Esophagus muscularis mucosa (tissue), 4 donors: ENCODE measurements at places on chromosomes 11 and 22. TPM values are rescaled to one million over a fixed set of nuclear protein-coding genes. Genes with fewer than 3 reads are reported as not detected.

Gene YPEL1
- total RNA-seq, result 30.7 TPM

Gene BIK
- not detected for total RNA-seq

Gene UBQLN3
- 0.13 TPM for total RNA-seq

Gene RNF215
- total RNA-seq, result 17.0 TPM

Gene KLHL35
- not detected for total RNA-seq

Gene C22orf42
- total RNA-seq, result not detected

Gene CEP126
- total RNA-seq, result 6.6 TPM

Gene ANKRD42
- total RNA-seq, result 13.0 TPM

Gene FOLR3
- total RNA-seq, result not detected

Gene POU2AF2
- not detected for total RNA-seq

GRCh38 chr11:10906521-10906920 lies 48.7 kb upstream of the ZBED5 start:
- DNase-seq, result no peak
- no peak overlapping the region for H3K27ac ChIP-seq
- no peak overlapping the region for H3K4me3 ChIP-seq
- peaks cover 16% of the 10 kb centered on the region for H3K4me1 ChIP-seq
- no peaks in the 10 kb centered on the region for H3K27me3 ChIP-seq

- no peaks in the 10 kb centered on the region for H3K4me1 ChIP-seq
- no peak overlapping the region for H3K4me3 ChIP-seq
- no peak overlapping the region for H3K27ac ChIP-seq
- no peaks in the 10 kb centered on the region for H3K36me3 ChIP-seq
- H3K27me3 ChIP-seq, result no peaks in the 10 kb centered on the region
Measured at GRCh38 chr22:49503321-49503720, 324.4 kb downstream of the BRD1 start.

DNA sequence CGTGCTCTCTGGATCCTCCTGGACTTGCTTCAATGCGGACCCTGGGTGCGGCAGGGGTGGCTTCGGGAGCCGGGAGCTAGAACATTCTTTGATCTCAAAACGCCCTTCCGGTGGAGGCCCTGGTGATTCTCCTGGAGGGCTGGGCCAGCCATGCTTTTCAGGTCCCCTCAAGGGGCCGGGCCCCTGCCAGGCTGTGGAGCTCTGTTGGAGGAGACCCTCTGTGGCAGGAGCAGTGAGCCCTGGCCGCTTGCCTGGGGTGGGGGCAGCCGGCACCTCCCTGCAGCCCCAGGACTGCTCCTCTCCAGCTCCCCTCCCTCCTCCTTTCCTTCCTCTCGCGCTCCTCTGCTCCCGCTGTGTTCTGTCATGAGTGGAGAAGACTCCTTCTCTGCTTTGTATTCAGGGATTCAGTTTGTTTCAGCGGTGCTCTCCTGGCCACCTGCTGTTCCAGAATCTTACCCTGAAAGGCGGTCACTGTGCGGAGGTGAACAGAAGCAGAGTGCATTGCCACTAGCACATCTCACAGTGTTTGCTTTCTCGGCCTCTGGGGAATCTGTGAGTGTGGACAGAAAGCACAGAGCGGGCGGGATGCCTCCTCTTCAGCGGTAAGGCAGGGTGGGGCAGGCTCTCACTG lies 289.1 kb downstream of the TBC1D22A start:
- no peak overlapping the region for H3K27ac ChIP-seq
- no peaks in the 10 kb centered on the region for H3K36me3 ChIP-seq
- no peak overlapping the region for H3K4me3 ChIP-seq
- no peaks in the 10 kb centered on the region for H3K4me1 ChIP-seq
- no peak for DNase-seq

DNA sequence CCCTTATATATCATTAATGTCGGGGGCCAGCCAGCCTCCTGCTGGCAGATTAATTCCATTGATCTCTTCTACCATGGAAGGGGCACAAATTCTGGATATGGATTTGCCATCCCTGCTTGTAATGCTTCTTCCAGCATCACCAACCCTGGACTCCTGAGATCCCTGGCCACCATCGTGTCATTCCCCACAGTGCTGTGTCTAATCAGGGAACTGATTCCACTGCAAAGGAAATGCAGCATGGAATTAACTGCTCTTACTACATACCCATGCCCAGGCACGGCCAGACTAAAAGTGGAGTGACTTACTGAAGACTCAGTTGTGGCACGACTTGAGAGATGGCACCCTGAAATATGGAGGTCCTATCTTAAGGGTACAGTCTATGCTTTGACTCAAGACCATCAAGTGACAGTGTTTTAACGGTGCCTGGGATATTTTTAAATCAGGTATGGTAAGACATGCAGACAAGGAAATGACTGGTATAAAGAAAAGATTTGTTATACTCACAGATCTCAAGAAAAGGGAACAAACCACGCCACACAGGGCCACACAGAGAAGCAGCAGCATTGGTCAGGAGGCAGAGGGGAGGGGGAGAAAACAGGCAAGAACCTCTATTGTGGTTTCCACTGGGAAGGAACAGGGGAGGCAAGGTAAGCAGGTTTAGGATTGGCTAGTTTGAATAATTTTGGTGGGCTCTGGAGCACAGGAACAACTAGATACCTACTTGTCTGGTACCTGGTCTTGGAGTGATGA lies 65.1 kb downstream of the IGLL5 start:
- peaks cover 9% of the 10 kb centered on the region for H3K27me3 ChIP-seq
- H3K27ac ChIP-seq, result no peak overlapping the region
- no peaks in the 10 kb centered on the region for H3K36me3 ChIP-seq
- H3K4me1 ChIP-seq, result no peaks in the 10 kb centered on the region

- H3K36me3 ChIP-seq, result peaks cover 76% of the 10 kb centered on the region
- no peaks in the 10 kb centered on the region for H3K27me3 ChIP-seq
- H3K27ac ChIP-seq, result no peak overlapping the region
- H3K4me3 ChIP-seq, result no peak overlapping the region
- peaks cover 9% of the 10 kb centered on the region for H3K4me1 ChIP-seq
Measured at GRCh38 chr22:24068717-24069297, 57.7 kb downstream of the CABIN1 start.

GRCh38 chr11:70146299-70146698 lies 56.8 kb upstream of the FADD start:
- no peak for DNase-seq
- peaks cover 67% of the 10 kb centered on the region for H3K27me3 ChIP-seq
- no peak overlapping the region for H3K4me3 ChIP-seq
- H3K27ac ChIP-seq, result no peak overlapping the region
- no peaks in the 10 kb centered on the region for H3K36me3 ChIP-seq

DNA sequence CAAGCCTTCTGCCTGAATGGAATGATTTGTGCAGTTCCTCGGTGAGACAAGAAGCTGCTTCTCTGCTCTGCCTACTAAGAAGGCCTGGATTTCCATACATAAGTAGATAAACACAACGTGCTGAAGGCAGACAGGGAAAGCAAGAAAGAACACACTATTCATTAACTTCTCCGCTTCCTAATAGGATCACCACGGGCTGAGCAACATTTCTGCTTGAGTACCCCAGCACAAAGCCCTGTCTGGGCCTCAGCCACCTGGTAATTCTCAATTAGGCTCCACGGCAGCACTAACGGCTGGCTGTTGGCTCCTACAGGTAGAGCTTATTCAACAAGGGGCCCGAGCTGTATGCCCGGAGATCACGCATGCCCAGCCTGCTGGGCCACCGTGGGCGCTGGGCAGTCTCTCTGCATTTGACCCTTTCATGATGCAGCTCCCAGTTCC lies 1156.6 kb downstream of the TBC1D22A start:
- H3K27ac ChIP-seq, result no peak overlapping the region
- no peaks in the 10 kb centered on the region for H3K4me1 ChIP-seq
- no peaks in the 10 kb centered on the region for H3K27me3 ChIP-seq
- no peaks in the 10 kb centered on the region for H3K36me3 ChIP-seq

DNA sequence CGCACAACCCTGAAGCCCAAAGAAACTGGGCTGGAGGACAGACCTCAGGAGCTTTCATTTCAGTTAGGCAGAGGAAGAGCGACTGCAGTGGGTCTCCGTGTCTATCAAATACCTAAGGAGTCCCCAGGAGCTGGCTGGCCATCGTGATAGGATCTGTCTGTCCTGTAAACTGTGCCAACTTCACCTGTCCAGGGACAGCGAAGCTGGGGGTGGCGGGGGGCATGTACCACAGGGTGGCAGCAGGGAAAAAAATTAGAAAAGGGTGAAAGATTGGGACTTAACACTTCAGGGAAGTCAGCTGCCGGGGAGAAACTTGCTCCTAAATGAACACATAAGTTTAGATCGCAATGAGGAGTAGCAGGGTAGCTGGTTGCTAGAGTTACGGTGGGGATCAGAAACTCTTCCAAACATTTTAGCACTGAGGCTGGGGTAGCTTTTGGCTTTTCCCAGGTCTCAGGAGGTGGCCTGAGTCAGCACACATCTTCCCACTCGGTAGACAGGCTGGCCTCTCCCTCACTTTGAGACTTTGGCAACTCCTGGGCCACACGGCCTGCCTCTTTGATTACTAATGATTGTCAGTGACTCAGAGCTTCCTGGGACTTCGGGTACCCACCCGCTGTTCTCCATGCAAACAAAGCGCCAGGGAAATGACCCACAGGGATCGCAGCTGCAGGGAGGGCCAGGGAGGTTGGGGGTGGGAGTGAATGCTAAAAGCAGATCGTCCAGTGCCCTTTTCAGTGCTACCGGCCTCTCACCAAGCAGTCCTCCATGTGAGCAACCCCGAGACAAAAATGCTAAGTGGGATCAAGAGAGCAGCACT lies 2.9 kb upstream of the MTFP1 start:
- peak; percentile 94 for DNase-seq
- H3K36me3 ChIP-seq, result peaks cover 12% of the 10 kb centered on the region
- peak overlapping the region; percentile 96 for H3K27ac ChIP-seq
- H3K4me3 ChIP-seq, result peak overlapping the region; percentile 66
- peaks cover 62% of the 10 kb centered on the region for H3K4me1 ChIP-seq
- H3K27me3 ChIP-seq, result no peaks in the 10 kb centered on the region

DNA sequence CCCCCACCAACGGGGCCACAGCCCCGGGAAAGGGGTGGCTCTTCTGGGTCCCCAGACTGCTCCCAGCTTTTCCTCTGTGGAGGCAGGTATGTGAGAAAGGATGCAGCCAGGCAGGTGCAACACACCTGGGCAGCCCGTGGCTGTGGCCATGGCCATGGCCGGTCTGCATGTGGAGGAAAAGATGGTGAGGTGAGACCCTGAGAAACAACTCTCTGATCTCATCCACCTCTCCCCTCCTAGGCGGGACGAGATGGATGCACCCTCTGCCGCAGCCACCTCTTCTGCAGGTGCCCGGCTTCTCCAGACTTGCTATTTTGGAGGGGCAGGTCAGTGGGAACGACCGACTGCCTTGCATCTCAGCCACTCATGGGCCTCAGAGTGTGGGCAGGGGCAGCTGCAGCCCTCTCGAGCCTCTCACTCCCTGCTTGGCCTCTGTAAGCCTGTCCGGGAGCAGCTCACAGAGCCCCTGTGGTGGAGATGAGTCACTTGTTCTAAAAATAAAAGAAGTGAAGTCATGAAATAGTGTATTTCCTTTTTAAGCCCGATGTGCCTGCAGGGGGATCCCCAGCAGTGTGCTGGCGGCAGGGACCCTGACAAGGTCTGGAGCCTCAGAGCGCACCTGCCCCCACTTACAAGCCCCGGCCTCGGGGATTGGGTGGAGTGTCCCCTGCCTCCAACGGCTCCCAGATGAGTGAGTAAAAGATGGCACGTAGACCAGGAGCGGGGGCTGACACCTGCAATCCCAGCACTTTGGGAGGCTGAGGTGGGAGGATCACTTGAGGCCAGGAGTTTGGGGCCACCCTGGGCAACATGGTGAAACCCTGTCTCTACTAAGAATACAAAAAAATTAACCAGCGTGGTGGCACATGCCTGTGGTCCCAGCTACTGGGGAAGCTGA lies 10.7 kb downstream of the SMIM38 start:
- H3K27me3 ChIP-seq, result no peaks in the 10 kb centered on the region
- no peak for DNase-seq
- H3K27ac ChIP-seq, result peak overlapping the region; percentile 49
- H3K36me3 ChIP-seq, result no peaks in the 10 kb centered on the region
- H3K4me3 ChIP-seq, result peak overlapping the region; percentile 32

DNA sequence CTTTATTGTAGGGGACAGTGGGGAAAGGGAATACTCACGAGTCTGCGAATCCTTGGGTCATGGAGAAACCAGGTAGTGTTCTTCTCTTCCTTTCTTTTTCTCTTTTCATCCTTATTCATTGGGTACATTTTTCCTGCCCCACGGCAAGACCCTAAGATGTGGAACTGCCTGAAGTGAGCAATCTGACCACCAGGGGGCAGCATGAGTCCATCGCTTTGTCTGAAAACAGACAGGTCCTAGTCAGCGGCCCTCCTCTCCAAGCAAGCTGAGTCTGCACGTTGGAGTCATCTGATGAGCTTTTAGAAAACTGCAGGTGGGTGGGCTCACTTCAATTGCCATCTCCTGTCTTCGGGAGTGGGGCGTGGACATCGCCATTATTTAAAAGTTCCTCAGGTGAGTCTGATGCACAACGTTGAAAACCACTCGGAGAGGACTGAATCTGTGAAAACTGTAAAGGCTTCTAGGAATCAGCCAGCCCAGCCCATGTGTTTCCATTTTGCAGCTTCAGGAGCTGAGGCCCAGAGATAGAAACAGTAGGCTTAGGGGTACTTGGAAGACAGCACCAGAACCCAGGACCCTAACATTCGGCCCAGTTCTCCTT lies 34.0 kb upstream of the FBXO3 start:
- H3K27ac ChIP-seq, result no peak overlapping the region
- H3K4me1 ChIP-seq, result no peaks in the 10 kb centered on the region

DNA sequence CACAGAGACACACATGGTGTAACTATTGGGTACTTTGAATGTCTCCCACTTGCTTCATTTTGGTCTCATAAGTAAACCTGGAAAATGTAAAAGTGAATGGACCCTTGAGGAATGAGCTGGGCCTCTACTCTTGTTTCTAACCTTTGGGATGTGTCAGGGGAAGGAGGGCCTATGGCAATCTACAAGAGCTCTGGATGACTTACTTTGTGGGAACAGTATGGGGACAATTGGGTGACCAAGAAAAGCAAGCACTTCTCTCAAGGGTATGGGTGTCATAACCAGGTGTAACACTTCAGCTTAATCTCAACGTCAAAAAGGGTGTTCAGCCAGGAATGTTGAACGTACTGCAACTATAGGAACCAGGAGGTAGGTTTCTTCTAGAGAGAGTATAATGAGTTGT lies 144.0 kb downstream of the OPCML start:
- no peaks in the 10 kb centered on the region for H3K36me3 ChIP-seq
- no peak overlapping the region for H3K27ac ChIP-seq
- no peak for DNase-seq
- no peaks in the 10 kb centered on the region for H3K4me1 ChIP-seq
- peaks cover 10% of the 10 kb centered on the region for H3K27me3 ChIP-seq

DNA sequence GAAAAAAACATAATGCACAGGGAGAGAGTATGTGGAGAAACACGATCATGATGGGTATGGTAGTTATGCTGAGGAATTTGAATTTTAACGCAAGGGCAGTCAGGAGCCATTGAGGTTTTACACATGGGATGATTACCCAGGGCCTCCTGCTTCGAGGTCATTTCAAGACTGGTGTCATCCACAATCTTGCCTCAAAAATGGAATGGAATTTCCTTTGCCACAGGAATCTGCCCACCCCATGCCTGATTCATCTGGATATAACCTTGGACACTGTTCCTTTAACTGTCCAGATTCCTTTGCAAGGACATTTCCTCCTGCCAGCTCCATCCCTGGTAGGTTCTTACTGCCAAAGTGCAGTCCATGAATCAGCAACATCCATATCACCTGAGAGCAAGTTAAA lies 655.9 kb upstream of the TENM4 start:
- no peaks in the 10 kb centered on the region for H3K27me3 ChIP-seq
- no peaks in the 10 kb centered on the region for H3K4me1 ChIP-seq
